Naive thymus-derived CD4-positive, alpha-beta T cell (primary cell): ENCODE measurements at places on chromosomes 12 and 14. TPM values are rescaled to one million over a fixed set of nuclear protein-coding genes. Genes with fewer than 3 reads are reported as not detected.

- DNase-seq = no peak
These were observed 286.5 kb upstream of the TMPO start for GRCh38 chr12:98228683-98229539.

DNA sequence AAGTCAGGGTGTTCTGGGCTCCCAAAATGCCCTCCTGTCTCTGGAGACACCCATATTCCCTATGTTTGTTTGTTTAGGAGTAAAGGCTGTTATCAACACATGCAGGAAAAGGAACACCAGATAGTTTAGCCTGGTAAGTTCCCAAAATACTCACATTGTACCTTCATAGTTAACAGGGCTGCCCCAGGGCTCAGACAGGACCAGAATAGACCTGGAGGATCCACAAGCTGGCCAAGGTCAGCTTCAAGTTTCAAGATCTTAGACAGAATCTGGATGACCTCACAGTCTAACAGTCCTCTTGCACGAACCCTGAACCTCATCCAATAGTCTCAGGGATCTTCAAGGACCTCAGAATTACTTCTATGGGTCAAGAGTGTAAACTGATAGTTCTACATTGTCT lies 18.1 kb upstream of the HSP90B1 start:
- DNase-seq = no peak

DNA sequence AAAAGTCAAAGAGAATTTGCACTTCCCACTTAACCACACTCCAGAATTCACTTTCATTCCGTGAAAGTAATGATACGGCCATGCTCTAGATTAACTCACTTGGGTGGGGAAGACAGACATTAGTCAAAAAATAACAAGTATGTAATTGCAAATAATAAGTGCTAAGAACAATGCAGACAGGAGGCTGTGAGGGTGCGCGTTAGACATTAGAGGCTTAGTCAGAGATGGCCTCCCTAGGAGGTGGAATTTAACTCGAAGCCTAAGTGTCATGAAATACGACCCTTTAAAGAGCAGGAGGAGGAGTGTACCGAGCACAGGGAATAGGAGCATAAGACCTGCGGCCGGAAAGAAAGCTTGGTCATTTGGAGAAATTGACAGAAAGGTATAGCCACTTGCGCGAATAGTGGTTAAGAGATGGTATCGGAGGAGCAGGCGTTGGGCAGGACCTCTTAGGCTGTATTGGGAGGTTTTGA lies 628 bp downstream of the SNRPF start:
- no peak for DNase-seq

- no peak for DNase-seq
These were observed 54.4 kb downstream of the RIMBP2 start for GRCh38 chr12:130661486-130662255.

DNA sequence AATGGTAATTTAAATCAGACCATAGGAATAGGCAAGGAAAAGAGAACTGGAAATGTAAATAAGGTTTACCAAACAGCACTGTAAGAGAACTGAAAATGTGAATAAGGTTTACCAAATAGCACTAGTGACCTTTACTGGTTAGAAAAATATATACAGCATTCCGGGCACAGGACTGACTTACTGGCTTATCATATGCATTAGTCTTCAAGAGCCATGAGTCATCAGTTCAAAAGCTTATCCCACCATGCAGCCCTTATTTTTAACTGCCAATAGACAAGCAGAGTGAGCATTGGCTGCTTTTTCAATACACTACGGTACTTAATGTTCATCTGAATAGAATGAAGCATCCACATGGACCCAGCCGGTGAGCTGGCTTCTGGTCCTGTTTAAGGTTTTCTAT lies 13.0 kb upstream of the NELL2 start:
- no peak for DNase-seq

DNA sequence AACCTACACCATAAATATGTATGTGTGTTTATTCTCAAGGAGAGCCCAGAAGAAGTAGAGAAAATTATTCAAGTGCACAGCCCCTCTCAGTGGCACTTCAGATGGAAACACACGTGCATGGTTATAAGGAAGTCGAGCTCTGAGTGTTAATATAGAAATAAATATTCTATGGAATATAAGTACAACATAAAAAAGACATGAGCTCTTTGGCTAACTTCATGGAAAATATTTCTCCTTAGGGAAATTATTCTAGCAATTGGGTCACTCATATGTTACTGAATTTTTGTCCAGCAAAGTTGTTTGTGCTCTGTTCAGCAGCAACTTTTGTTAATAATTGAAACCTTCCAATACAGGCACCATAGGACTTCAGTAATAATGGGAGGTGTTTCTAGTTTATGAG lies 939.0 kb downstream of the LRFN5 start:
- no peak for DNase-seq

DNA sequence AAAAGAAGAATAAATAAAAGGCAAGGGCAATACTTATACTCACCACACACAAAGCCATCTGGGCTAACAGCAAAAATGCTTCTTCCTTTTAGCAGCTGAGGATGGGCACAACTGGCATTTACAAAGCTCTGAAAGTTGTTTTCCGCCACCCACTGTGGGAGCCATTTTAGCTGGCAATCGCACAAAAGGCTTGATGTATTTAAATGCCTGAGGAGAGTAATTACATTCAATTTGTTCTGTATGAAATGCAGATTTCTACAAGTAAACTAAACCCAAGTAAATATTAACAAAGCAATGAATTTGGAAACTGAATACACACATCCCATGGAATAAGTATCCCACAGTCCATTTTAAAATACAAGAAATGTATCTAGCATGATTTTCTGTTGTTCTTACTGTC lies 37.5 kb downstream of the LRIG3 start:
- DNase-seq = no peak

GRCh38 chr14:87133073-87133801 lies 859.7 kb downstream of the GALC start:
- DNase-seq = no peak

DNA sequence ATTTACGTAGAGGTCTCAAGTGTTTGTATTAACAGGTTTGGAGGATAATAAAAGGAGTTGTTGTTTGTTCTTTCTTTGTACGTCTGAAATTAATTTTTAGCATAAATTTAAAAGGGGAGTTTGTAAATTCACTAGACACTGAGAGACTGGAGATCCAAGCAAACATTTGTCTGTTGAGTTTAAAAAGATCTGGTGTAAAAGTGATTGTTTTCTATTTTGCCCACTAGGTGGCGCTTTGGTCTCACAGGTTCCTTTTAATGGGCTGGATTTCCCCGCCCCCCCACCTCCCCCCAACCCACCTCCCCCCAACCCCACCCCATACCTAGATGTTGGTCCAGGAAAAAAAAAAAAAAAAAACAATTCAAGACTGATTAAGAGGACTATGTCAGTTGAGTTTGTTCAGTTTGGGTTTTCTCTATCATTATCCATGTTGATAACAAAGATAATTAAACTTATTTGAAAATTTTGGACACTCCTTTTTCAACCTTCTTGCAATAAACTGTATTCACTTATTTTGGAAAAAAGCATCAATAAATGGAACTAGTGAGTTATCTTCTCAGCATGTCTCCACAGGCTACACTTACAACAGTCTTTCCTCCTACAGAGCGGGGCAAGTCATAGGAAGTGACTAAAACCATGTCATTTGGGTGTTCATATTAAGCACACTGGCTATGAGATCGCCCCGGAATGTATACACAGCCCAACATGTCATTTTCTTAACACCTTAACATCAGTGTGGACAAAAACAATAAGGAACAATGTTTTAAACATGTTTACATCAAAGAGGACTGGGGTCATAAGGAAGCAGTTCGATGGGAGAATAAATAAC lies 841.1 kb downstream of the NRXN3 start:
- no peak for DNase-seq

GRCh38 chr14:69593018-69593677 lies 18.2 kb upstream of the SUSD6 start:
- DNase-seq = no peak

DNA sequence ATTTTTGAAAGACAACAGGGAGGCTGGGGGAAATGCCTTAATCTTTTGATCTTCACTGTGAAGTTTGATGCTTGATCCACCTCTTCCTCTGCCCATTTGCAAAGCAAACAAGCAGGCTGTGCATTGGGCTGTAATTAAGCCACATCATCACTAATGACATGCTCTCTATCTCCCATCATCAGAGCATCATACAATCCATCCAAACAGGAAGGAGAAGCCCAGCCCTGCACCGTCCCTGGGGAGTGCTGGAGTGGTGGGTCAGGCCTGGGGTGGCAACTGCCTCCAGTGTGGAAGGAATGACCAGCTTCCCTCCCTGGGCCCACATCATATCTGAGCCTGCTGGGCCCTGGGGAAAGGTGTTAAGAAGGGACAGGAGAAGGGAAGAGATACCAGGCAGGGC lies 6.9 kb upstream of the KRT74 start:
- no peak for DNase-seq

GRCh38 chr12:100913872-100914592 lies 119.5 kb downstream of the ANO4 start:
- DNase-seq = no peak

GRCh38 chr12:129928643-129929042 lies 24.8 kb upstream of the TMEM132D start:
- DNase-seq = no peak

DNA sequence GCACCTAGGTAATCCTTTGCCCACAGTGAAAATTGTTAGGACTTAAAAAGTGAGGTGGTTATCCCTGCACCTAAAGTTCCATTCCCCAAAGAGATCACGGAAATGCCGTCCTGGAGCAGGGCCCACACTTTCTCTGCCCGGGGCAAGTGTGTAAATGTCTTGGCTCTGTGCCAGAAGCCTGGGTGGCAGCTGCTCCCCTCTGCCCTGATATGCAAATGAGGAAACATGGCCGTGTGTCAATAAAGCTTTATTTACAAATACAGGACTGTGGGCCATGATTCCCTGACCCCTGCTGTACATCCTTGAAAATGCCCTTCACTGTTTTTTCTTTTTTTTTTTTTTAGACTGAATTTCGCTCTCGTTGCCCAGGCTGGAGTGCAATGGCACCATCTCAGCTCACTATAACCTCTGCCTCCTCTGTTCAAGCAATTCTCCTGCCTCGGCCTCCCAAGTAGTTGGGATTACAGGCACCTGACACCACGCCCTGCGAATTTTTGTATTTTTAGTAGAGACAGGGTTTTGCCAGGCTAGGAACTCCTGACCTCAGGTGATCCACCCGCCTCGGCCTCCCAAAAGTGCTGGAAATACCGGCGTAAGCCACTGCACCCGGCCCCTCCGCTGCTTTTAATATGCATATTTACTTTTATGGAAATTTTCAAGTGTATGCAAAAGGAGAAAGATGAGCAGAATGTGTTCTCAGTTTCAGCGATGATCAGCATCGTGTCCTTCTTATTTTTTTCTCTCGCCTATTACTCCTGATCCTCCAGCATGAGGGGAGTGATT lies 75.5 kb downstream of the GALNT9 start:
- DNase-seq = no peak

DNA sequence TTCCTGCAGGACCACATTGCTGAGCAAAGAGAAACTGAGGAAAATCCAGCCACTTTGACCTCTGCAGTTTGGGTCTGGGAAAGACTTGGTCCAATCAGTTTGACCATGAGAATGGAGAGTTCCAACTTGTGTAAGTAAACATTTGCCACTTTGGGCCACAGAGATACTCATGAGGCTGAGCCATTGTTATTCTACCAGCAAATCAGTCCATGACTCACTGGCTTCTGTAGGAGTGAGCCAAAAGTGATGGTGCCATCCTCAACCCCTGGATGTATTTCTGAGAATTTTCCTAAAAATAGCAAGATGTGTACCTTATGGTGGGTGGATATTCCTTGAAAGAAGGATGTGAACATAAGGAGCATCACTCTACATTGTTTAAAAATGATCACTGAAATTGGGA lies 192.9 kb upstream of the OR4E1 start:
- no peak for DNase-seq

GRCh38 chr14:66056268-66056907 lies 429.8 kb upstream of the CCDC196 start:
- DNase-seq = no peak

DNA sequence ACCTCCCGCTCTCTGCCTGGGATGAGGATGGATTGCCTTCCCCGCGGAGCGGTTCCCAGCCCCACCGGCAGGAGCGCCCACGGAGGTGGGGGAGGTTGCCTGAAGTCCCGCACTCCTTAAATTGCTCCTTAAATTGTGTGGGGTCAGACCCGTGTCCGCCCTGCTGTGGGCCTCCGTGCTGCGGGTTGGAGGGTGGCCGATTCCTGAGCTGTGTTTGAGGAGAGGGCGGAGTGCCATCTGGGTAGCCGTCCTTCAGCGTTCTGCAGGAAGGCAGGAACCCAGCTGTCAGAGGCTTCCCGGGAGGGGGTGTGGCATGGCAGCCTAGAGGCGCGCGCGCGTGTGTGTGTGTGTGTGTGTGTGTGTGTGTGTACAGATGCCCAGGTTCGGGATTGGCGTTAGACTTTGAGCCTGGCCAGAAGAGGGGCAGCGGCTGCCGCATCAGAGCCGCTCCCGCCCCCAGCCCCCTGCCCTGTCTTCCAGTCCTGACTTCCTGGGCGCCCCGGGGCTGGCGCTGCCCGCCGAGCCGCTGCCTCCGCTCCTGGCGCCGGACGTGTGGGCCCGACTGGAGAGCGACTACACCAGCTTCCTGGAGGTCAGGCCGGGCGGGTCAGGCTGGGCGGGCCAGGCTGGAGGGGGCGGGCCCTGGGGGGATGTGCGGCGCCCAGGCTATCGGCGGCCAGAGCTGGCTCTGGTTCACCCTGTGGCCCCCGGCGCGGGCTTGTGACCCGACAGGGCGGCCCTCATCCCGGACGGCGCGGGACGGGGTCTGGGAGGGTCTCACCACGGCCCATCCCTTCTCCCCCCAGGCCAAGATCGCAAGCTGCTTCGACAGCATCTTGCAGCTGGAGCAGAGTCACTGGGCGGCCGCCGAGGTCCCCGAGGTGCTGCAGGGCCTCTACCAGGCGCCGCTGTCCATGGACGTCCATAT lies 9.2 kb downstream of the EXOC3L4 start:
- no peak for DNase-seq

DNA sequence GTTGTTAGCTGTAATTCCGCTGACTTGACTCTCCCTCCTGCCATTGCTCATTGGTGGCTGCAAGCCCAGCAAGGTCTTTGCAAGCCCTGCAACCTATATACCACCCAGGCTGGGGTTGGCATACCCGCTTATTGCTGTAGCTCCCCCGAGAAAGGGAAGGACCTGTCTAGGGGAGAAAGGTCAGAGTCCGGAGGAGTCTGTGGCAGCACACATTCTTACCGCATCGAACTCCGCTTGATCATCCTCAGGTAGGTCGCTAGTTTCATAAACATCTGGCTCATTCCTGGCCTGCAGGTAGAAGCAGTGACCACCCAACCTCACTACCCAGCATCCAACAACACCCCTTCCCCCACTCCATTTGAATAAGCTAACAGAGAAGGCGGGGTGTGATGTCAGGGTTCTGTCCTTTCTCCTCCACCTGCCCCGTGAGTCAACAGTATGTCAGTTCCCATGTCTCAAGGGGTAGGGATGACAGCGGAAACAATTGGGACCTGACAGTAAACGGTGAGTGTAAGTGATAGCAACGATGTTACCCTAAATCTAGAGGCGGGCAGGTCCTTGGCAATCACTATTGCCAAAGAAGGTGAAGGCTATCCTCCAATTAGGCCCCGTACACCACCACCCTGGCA lies 1.1 kb downstream of the DCTN2 start:
- DNase-seq = no peak

MAP3K9 gene
- total RNA-seq = 5.6 and 5.9 TPM in 2 replicates

TC2N gene
- 158 TPM for total RNA-seq

SMIM41 gene
- total RNA-seq = 0.27 TPM

TAS2R46 gene
- total RNA-seq = 3.4 TPM

ERP27 gene
- 20.3 TPM for total RNA-seq

SYCP3 gene
- total RNA-seq = not detected

SDSL gene
- total RNA-seq = 0.92 and 1.3 TPM in 2 replicates

TSHR gene
- total RNA-seq = not detected

TGFB3 gene
- total RNA-seq = 11.5 TPM

DHRS1 gene
- 25.9 TPM for total RNA-seq

MAPK1IP1L gene
- 68.2 TPM for total RNA-seq

TULP3 gene
- 4.7 TPM for total RNA-seq

MUCL1 gene
- not detected for total RNA-seq

BDKRB2 gene
- total RNA-seq = not detected

ALDH1L2 gene
- 0.24 TPM for total RNA-seq
